ENCODE measurements at places on chromosomes 2 and 18.

DNA sequence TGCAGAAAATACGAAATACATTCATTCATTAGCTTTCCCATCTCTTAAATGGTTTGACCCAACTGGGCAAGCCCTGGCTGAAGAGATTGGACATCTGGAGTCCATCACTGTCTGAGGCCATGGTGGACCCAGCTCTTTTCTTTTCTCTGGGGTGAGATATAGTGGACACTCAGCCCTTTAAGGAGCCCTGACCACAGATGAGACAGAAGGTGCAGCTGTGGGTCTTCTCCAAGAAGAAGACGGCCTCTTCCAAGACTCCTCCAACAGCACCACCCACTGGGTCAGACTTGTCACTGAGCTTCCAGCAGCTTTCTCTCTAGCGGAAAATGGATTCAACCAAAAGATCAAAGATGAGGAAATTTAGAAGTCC, 27.2 kb downstream of the TWIST2 start:
- DNase-seq, result no peak

DNA sequence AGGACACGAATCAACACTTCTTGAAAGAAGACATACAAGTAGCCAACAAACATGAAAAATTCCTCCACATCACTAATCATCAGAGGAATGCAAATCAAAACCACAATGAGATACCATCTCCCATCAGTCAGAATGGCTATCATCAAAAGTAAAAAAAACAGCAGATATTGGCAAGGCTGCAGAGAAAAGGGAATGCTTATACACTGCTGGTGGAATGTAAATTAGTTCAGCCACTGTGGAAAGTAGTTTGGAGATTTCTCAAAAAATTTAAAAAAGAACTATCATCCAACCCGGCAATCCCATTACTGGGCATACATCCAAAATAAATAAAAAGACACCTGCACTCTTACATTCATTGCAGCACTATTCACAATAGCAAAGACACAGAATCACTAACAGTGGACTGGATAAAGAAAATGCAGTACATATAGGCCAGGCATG, 78.7 kb downstream of the GRB14 start:
- no peak for DNase-seq

DNA sequence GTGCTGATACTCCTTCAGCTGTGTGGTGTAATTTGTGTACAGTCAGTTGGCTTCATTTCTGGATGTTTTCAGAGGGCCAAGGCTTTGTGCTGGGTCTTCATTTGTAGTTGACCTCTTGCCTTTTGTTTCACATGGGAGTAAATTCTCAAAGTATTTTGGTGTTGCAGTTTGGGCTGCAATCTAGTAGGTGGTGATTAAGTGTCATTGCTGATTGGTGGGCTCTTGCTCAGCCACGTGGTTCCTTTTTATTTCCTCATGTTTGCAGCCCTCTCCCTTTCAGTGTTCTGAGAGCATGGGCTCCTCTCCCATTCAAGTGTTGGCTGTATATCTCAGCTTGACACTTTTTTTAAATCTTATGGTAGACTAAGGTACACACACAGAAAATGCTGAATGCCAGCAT, 96.8 kb downstream of the SNTG2 start:
- no peak for DNase-seq

GRCh38 chr2:162840598-162841246, 2.2 kb upstream of the KCNH7 start:
- peak; percentile 44 for DNase-seq

DNA sequence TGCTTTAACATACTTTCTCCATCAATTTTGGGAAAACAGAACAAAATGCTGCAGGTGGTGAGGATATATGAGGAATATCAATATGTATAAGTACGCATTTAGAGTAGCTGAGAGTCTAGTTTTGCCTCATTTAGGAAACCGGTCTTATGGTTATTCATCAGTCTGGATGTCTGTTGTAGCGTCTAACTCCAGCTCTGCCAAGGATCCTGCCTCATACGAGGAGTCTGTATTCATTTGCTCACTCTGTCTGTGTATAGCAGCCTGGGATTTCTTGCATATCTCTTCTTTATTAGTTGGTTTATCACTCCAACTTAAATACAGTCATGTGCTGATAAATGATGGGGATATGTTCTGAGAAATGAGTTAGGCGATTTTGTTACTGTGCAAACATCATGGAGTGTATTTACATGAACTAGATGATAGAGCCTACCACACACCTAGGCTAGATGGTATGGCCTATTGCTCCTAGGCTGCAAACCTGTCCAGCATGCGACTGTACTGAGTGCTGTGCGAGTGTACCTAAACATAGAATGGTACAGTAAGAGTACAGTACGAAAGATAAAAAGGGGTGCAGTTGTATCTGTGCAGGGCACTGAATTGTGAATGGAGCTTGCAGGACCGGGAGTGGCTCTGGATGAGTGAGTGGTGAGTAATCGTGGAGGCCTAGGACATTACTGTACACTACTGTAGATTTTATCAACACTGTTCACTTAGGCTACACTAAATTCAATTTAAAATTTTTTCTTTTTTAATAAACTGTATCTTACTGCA, 148.1 kb downstream of the ZNF407 start:
- DNase-seq, result no peak

GRCh38 chr2:64567473-64567872, 43.3 kb downstream of the AFTPH start:
- DNase-seq, result no peak

DNA sequence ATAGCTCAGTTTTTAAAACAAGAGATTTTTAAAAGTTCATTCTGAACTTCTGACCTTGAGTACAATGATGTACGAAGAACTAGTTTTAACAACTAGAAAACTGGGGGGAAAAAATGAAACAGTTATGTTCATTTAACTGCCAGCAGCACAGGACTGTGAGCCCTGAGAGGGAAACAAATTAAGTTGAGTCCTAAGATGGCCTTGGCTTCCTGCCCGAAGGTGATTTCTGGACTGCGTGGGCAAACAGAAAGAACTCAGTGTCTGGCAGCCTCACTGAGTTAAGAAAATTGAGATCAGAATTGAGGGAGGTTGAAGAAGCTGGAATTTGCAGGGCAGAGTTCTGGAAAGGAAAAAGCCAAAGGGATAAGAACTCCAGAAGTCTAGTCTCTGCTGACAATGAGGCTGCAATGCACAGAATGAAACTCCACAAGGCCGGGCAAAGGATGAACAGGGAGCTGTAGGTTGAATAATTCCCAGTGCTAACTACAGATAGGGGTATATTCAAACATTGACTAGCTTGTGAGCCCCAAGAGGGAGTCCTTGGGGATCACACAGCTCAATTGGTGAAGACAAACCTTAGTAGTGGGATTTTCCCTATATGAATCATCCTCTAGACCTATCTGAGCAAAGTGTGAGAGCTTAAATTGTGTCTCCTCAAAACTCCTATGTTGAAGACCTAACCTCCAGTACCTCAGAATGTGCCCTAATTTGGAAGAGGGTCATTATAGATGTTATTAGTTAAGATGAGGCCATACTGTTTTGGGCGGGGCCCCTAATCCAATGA, 13.1 kb upstream of the CRACDL start:
- DNase-seq, result no peak

GRCh38 chr2:205424326-205424725, 258.0 kb upstream of the NRP2 start:
- DNase-seq, result no peak

DNA sequence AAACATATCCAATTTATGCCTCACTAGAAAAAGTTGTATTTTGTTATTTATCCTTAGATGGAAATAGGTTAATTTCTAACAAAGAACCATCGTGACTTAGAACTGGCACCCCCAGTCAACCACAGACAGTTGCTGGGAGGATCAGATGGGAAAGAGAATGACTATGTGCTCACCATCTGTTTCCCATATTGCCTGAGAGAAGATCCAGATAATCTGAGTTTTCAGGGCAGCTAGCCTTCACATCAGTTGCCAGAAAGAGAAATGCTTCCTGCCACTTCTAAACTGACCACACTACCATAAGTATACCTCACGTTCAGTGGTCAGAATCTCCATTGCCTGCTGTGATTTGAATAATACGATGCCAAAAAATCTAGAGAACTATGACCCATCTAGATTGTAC, 28.4 kb upstream of the NEB start:
- DNase-seq, result no peak

GRCh38 chr2:18440141-18440661, 120.3 kb downstream of the RDH14 start:
- DNase-seq, result no peak

DNA sequence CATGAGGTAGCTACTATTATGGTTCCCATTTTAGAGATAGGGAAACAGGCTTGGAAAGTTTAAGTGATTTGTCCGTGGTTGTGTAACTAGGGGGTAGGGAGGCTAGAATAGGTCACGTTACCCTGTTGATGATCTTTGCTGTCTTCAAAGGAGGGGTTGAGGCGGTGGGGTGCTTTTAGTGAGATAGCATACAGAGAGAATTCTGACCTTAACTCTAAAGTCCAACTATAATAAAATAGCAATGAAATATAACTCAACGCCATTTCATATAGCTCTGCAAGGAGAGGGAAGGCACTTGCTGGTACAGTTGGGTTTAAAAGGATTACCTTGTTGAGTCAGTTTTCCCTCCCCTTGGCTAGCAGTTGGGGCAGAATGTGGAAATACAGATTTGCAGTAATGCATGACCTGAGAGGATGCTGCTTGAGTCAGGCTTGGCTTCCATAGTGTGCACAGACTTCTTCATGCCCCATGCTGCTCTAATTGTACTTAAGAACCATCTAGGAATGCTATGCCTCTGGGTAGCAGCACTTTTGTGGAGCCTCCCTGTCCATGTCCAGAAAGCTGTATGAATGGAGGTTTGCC, 143.9 kb downstream of the LTBP1 start:
- DNase-seq, result no peak

DNA sequence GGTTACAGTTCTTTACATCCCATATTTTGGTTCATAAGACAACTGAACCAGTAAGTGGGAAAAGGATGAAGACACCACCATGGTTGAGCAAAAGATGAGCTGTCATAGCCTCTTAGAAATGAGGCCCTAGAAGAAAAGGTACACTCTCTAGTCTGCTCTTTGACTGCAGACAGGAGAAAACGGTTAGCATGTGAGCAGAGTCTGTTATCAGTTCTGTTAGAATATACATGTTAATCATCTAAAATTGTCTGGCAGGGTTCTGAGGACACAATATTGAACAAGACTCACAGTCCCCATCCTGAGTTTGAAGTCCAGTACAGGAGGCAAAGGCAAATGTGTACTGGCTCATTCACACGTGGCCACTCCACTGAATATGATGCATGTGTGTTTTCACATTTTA, 78.1 kb downstream of the MBOAT2 start:
- DNase-seq, result no peak

- peak; percentile 71 for DNase-seq
Measured at GRCh38 chr18:4106407-4107033, 348.6 kb downstream of the DLGAP1 start.

- DNase-seq, result no peak
Measured at GRCh38 chr2:54966165-54966832, 84.0 kb downstream of the RTN4 start.

- DNase-seq, result peak; percentile 38
Measured at GRCh38 chr18:48922801-48923730, 27.7 kb downstream of the SMAD7 start.

- no peak for DNase-seq
Measured at GRCh38 chr2:121005453-121005852, 269.8 kb downstream of the GLI2 start.

GRCh38 chr2:88429929-88430328, 22.6 kb downstream of the FOXI3 start:
- no peak for DNase-seq

GRCh38 chr2:102109016-102109415, 33.5 kb upstream of the IL1R1 start:
- DNase-seq, result no peak

DNA sequence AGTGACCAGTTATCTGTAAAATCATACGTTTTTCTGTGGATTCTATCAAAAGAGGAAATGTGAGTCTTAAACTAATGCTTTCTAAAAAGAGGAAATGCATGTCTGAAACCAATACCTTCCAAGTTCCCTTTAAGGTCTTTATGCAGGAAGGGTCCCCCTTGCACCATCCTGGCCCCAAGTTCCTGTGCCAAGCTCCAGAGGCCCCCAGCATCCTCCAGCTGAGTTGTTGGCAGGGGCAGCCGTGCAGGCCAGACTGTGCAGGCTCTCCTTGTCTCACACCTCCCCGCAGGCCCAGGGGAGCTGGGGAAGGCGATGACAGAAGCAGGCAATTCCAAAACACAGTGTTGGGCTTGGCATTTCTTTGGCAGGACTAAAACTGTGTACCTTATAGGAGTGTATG, 39.2 kb downstream of the DPYSL5 start:
- DNase-seq, result no peak

DNA sequence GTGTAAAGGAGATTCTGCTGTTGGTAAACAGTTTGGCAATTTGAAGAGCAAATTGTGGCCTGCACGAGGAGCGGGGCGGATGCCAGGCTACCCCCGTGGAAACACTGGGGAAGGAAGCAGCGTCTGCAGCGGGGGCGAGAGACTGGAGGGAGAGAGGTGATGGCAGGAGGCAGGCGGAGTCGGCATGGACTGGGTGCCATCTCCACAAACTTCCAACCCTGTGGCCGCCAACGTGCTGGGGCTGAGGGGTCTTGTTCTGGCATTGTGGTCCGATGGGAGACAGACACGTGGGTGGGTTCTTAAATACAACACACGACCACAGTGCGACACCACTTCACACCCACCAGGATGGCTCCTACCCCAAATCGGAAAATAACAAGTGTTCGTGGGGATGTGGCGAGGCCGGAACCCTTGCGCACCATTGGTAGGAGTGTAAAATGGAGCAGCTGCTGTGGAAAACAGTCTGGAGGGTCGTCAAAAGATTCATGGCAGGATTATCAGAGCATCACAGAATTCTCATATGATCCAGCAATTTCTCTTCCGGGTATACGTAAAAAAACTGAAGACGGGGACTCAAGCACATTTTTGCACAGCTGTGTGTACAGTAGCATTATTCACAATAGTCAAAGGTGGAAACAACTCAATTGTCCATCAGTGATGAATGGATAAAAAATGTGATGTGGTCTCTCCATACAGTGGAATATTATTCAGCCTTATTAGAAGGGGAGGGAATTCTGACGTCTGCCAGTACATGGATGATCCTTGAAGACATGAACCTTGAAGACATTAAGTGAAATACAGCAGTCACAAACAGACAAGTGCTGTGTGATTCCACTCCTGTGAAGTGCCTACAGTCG, 82.4 kb upstream of the HPCAL1 start:
- no peak for DNase-seq

GRCh38 chr2:207394203-207394781, 135.5 kb upstream of the CREB1 start:
- no peak for DNase-seq

GRCh38 chr18:54509793-54510192, 81.3 kb upstream of the DYNAP start:
- DNase-seq, result no peak

- no peak for DNase-seq
Measured at GRCh38 chr2:32249731-32250236, 14.9 kb downstream of the NLRC4 start.
